ENCODE measurements at places on chromosomes 12 and 14. TPM values are rescaled to one million over a fixed set of nuclear protein-coding genes. Genes with fewer than 3 reads are reported as not detected.

LHX5 gene
- total RNA-seq: not detected

ORMDL2 gene
- total RNA-seq: 13.8 TPM

WNT1 gene
- not detected for total RNA-seq

VASH1 gene
- total RNA-seq: 28.4 TPM

KRT72 gene
- total RNA-seq: not detected

LMO3 gene
- 20.2 TPM for total RNA-seq

STAB2 gene
- not detected for total RNA-seq

Measured in ascending aorta (tissue), 2 donors.